Body of pancreas (tissue), 4 donors: ENCODE measurements at places on chromosomes 16 and 17. TPM values are rescaled to one million over a fixed set of nuclear protein-coding genes. Genes with fewer than 3 reads are reported as not detected.

RABEP1 gene
- total RNA-seq, result 14.5 TPM

CCDC200 gene
- not detected for total RNA-seq

PLEKHH3 gene
- total RNA-seq, result 63.0 TPM

KRT33A gene
- total RNA-seq, result not detected

GPR142 gene
- 0.66 TPM for total RNA-seq

NACA2 gene
- total RNA-seq, result not detected

SRL gene
- total RNA-seq, result not detected

RTN4RL1 gene
- total RNA-seq, result 3.6 TPM

CRHR1 gene
- not detected for total RNA-seq

TGFB1I1 gene
- 8.6 TPM for total RNA-seq

NPIPA7 gene
- not detected for total RNA-seq

SLC6A2 gene
- not detected for total RNA-seq

DNA sequence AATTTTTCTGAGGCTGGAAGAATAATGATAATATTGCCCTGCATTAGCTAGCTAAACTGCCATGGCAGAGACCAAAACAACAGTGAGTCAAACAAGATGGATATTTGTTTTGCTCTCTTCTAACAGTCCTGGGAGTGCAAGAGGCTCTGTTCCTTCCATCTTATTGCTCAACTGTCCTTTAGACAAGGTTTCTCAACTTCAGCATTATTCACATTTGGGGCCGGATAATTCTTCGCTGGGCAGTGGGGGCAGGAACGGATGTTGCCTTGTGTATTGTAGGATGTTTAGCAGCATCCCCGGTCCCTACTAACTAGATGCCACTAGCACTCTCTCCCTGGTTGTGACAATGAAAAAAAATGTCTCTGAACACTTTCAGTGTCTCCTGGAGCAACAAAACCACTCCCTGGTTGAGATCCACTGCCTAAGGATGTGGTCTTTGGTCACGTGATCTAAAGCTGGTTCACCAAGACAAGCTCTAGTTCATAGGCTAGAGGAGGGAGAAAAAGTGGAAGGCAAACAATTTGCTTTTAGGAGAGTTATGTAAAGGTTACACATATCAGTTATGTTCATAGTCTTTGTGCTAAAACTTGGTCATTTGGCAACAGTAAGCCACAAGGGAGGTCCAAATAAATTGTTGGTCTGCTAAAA is 144.4 kb downstream of the PCTP start:
- no peaks in the 10 kb centered on the region for H3K4me1 ChIP-seq
- H3K27ac ChIP-seq, result no peak overlapping the region
- no peak for DNase-seq
- no peaks in the 10 kb centered on the region for H3K36me3 ChIP-seq
- no peaks in the 10 kb centered on the region for H3K27me3 ChIP-seq
- H3K4me3 ChIP-seq, result no peak overlapping the region

DNA sequence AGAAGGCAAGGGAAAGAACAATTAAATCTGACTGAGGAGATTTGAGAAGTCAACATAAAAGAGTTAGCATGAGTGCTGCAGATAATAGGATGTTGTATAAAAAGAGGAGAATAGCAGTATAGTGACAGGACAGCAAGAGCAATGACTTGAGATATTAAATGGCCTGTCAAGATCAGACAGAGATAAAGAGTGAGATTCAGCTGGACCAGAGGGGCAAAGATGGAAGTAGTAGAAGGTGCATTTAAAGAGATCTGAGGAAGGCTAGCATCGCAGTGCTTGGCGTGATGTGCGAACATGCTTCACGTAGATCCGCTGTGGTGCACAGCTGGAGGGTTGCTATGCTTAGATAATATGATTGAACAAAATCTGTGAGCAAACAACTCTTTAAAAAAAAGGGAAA is 1422.6 kb upstream of the CDH8 start:
- H3K4me1 ChIP-seq, result no peaks in the 10 kb centered on the region
- no peak overlapping the region for H3K27ac ChIP-seq
- no peak for DNase-seq
- no peaks in the 10 kb centered on the region for H3K36me3 ChIP-seq
- H3K4me3 ChIP-seq, result no peak overlapping the region

DNA sequence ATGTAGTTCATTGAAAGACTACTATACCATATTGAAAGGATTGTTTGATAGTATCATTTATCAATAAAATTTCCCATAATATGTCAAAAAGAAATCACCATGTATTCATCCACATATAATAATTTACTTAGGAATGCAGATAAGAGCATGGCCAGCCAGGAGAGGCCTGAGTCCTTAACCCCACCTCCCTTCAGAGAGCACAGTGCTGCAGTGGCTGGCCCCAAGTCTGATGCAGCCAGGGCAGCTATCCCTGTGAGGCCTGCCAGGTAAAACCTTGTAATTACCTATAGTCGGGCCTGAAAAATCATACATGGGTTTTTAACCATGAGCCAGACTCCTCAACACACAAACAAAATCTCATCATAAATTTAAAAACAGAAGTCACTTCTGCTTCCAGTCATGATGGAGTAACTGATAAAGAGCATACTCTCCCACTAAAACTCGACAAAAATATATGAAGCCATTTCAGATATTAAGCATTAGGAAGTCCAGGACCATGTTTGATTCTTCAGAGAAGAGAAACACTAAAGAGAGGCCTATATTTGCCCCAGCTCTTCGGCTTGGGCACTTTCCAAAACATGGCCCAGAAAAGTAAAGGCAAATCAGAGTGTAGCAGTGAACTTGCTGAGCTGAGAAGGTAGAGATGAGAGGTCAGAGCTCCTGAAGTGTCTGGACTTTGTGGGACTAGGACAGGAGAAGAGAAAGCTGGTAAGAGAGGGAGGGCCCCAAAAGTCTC is 40.9 kb upstream of the CCNF start:
- H3K27me3 ChIP-seq, result no peaks in the 10 kb centered on the region
- no peaks in the 10 kb centered on the region for H3K36me3 ChIP-seq
- peak; percentile 29 for DNase-seq
- H3K27ac ChIP-seq, result peak overlapping the region; percentile 72
- H3K4me1 ChIP-seq, result peaks cover 24% of the 10 kb centered on the region

- H3K36me3 ChIP-seq, result no peaks in the 10 kb centered on the region
- H3K4me3 ChIP-seq, result no peak overlapping the region
- H3K27ac ChIP-seq, result peak overlapping the region; percentile 75
Measured at GRCh38 chr16:74637742-74638453, 28.8 kb downstream of the RFWD3 start.

GRCh38 chr17:79840269-79840988 is 1.2 kb upstream of the CBX4 start:
- no peaks in the 10 kb centered on the region for H3K27me3 ChIP-seq
- peaks cover 85% of the 10 kb centered on the region for H3K4me1 ChIP-seq
- H3K36me3 ChIP-seq, result no peaks in the 10 kb centered on the region
- DNase-seq, result peak; percentile 71

GRCh38 chr17:65265276-65265675 is 128.1 kb downstream of the RGS9 start:
- no peak overlapping the region for H3K4me3 ChIP-seq
- no peak overlapping the region for H3K27ac ChIP-seq
- H3K36me3 ChIP-seq, result no peaks in the 10 kb centered on the region

DNA sequence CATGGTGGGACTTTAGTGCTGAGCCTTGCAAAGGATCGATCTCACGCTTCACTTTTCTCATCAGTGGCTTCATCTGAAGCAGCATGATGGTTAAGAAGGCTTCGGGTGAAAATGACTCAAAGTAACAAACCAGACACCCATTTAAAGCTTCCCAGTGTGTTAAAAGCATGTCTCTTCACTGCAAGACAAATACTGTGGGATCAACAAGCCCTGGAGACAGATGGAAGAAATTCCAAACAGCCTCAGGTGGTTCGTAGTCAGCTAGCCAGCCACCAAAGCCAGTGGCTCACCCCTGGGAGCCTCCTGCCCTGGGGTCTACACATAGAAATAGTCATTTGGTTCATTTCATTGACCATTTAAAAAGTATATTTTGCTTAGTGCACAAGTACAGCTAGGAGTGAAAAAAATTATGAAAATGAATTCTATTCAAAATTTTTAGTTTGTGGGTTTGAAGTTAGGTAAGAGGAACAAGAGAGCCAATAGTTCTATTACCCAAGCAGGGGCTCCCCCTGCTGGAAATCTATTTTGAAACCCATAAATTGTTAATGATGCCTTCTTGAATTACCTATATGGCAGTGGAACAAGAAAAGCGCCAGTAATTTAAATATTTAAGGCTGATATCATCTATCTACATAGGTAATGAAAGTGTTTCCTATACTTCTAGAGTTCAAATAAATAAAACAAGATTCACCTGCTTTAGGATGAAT is 51.6 kb downstream of the PMP22 start:
- H3K4me3 ChIP-seq, result no peak overlapping the region
- H3K36me3 ChIP-seq, result no peaks in the 10 kb centered on the region

GRCh38 chr16:85314512-85314971 is 202.3 kb upstream of the CIBAR2 start:
- H3K27me3 ChIP-seq, result no peaks in the 10 kb centered on the region
- no peak for DNase-seq
- H3K27ac ChIP-seq, result no peak overlapping the region
- H3K4me3 ChIP-seq, result no peak overlapping the region

- no peak overlapping the region for H3K27ac ChIP-seq
- H3K36me3 ChIP-seq, result no peaks in the 10 kb centered on the region
- no peak for DNase-seq
- H3K4me1 ChIP-seq, result no peaks in the 10 kb centered on the region
Measured at GRCh38 chr17:21239680-21240368, 13.4 kb downstream of the NATD1 start.

GRCh38 chr16:56538331-56538730 is 18.5 kb upstream of the BBS2 start:
- H3K27me3 ChIP-seq, result no peaks in the 10 kb centered on the region
- DNase-seq, result no peak
- no peaks in the 10 kb centered on the region for H3K36me3 ChIP-seq
- no peak overlapping the region for H3K27ac ChIP-seq
- no peaks in the 10 kb centered on the region for H3K4me1 ChIP-seq

DNA sequence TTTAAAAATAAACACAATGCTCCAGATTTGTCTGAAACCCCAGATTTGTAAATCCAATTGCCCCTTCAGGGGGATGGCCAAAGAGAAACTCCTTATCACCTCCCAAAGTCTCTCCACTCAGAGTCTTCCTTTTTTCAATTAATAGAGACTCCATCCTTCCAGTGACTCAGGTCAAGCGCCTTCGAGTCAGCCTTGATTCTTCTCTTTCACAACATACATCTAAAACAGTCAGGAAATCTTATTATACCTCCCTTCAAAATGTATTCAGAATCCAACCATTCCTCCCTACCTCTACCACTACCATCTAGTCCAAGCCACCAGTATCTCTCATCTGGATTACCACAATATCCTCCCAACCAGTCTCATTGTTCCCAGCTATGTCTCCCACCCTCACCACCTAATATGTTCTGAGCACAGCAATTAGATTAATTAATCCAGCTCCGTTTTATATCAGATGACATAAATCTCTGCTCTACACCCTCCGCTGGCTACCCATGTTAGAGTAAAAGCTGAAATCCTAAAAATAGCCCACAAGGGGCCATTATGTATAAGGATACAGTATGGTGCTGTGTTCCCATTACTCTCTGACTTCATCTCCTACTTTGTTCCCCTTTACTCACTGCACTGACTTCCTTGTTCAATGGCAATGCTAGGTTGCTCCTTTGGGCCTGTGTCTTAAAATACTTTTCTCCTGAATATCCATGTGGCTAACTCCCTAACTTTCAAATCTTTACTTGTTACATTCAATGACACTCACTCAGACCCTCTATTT is 11.8 kb downstream of the SIAH1 start:
- peaks cover 43% of the 10 kb centered on the region for H3K4me1 ChIP-seq
- H3K36me3 ChIP-seq, result no peaks in the 10 kb centered on the region
- no peak overlapping the region for H3K27ac ChIP-seq
- no peaks in the 10 kb centered on the region for H3K27me3 ChIP-seq

DNA sequence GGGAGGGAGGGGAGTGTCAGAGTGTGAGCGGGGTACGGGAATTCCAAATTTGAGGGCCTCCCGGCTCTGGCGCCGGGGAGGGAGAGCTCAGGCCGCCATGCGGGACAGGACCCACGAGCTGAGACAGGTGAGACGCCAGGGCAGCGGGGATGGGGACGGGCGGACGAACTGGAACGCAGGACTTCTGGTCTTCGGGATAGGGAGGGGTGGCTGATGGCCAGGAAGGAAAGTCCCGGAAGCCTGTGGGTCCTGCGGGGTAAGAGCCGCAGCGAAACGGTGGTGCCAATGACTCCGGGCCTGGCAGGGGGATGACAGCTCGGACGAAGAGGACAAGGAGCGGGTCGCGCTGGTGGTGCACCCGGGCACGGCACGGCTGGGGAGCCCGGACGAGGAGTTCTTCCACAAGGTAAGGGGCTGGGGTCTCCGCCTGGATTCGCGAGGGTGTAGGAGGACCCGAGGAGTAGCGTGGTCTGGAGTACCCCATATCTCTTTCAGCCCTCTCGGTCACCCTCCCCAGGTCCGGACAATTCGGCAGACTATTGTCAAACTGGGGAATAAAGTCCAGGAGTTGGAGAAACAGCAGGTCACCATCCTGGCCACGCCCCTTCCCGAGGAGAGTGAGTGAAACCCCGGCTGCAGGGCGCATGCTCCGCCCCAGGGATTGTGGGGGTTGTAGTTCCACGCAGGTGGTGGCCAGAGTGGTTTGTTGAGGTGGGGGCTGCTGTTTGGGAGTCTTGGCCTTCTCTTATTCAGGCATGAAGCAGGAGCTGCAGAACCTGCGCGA is 543 bp downstream of the STX4 start:
- H3K4me1 ChIP-seq, result peaks cover 15% of the 10 kb centered on the region
- H3K36me3 ChIP-seq, result no peaks in the 10 kb centered on the region
- H3K27me3 ChIP-seq, result no peaks in the 10 kb centered on the region
- H3K27ac ChIP-seq, result peak overlapping the region; percentile 76
- DNase-seq, result peak; percentile 95
- peak overlapping the region; percentile 84 for H3K4me3 ChIP-seq

- no peak overlapping the region for H3K4me3 ChIP-seq
- no peaks in the 10 kb centered on the region for H3K27me3 ChIP-seq
- H3K27ac ChIP-seq, result peak overlapping the region; percentile 71
- peaks cover 10% of the 10 kb centered on the region for H3K4me1 ChIP-seq
Measured at GRCh38 chr16:29943846-29944799, 17.8 kb upstream of the TMEM219 start.

DNA sequence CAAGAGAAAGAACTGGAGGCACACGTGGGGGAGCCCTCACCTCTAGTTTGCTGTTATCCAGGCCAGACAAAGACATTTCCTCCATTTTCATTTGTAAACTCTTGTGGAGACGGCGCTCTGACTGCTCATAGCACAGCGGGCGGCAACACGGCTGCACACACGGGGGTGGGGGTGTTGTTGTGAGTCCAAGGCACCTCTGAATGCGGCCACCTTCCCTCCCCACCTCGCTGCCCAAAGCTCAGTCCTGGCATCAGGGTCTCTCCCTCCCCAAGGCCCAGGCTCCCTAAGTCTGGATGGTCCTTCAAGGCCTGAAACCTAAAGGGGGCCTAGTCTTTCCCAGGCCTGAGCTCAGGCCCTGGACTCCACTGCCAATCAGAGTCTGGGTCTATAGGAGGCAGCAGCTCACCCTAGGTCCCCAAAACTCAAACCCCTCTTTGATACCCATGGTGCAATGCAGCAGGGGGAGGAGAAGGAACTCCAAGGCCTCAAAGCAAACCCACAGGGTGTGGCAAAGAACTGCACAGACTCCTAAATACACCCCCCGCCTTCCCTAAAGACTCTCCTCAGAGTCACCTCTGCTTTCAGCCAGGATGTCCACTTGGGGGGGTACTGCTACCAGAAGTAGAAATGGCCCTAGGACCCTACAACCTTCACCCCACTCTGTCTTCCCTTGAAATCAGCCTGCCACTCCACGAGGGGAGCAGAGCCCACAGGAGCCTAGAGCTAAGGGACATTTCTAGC is 1.5 kb downstream of the ATXN7L3 start:
- no peaks in the 10 kb centered on the region for H3K27me3 ChIP-seq
- H3K36me3 ChIP-seq, result peaks cover 4% of the 10 kb centered on the region
- no peak overlapping the region for H3K4me3 ChIP-seq
- H3K27ac ChIP-seq, result peak overlapping the region; percentile 97

- peak; percentile 32 for DNase-seq
- no peaks in the 10 kb centered on the region for H3K27me3 ChIP-seq
- no peaks in the 10 kb centered on the region for H3K4me1 ChIP-seq
- no peak overlapping the region for H3K27ac ChIP-seq
- H3K36me3 ChIP-seq, result no peaks in the 10 kb centered on the region
Measured at GRCh38 chr16:65249768-65250167, 127.9 kb upstream of the CDH11 start.
